RKO (cell line): ENCODE measurements at places on chromosomes 4 and X.
A peak's percentile ranks its signal among the peaks of the same experiment; 100 is the strongest.

DNA sequence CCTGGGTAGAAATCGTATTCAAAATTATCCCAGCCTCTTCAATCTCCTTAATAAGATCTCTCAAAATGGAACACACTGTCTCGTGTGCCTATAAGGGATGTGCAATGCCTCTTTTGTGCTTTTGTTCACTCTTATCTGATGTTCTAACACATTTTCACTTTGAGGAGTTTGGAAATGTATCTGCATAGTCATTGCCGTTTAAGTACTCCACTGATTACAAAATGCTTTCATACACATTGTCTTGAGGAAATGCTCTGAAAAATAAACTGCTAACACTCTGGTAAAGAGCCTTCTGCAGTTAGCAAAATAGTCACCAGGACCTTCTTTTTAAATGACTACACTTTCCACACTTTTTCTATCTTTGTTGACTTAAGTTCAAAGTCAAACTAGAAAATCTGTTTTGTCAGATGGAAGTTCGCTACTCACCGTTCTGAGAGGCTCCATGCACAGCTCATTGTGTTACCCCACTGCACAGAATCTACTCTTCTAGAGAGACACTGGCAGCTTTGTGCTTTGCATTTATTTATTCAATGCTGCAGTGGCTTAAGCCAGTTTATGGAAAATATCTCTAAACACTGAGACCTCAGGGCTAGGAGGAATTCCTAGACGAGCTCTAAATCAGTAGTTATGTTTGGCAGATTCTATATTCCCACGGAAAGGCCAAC lies 159.0 kb downstream of the CHIC2 start:
- DNase-seq = no peak

- no peak for DNase-seq
Measured at GRCh38 chrX:41373989-41374606, 40.1 kb downstream of the DDX3X start.

DNA sequence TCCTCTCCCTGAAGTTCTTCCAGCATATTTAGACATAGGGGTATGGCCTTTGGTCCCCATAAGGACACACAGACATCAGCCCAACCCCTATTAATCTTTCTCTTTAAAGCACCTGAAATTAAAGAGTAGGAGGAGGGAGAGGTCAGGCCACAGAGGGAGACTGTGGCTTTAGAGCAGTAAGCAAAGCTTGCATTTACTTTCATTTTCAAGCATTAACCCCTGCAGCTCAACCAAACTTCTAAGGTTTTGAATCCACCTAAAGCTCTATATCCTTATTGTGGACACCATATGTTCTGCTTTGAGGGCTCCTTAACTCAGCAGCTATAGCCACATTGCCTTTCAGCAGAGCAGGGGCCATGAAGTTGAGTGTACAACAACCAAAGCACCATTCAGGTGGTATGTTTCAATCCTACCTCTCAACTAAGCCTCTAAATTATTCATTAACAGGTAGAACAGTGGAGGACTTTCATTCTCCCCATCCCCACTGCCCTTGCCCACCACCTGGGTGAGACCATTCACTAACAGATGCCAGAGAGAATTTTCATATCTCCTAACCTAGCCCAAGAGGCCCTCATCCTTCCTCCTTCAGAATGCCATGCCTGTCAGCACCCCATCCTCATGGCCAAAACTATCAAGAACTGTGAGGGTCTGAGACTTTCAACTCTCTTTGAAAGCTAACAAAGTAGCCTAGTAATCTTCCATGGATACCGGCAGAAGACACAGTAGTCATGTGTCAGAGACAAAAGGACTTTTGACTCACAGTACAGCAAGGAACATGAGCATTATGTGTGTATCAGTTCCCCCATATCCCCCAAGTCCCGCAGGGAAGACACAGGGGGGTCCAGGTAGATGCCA lies 20.8 kb downstream of the LIN54 start:
- DNase-seq = no peak

- no peak for DNase-seq
Measured at GRCh38 chr4:55634417-55635128, 1.5 kb downstream of the NMU start.

DNA sequence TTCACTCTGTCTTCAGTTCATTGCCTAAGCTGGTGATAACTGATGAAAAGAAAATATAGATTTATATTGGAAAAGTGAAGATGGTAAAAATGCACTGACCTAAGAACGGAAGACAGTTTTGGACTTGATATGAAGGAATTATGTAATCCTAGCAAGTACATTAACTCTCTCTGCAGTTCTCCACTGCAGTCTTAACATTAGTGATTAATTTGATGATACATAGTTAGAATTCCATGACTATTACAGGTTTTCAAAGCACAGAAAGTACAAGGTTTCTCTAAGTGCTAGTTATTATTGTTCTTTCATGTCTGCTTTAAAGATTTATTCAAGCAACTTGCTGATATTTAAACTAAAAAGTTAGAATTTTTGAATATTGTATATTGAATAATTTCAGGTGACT lies 1591.7 kb upstream of the ADGRL3 start:
- DNase-seq = no peak

DNA sequence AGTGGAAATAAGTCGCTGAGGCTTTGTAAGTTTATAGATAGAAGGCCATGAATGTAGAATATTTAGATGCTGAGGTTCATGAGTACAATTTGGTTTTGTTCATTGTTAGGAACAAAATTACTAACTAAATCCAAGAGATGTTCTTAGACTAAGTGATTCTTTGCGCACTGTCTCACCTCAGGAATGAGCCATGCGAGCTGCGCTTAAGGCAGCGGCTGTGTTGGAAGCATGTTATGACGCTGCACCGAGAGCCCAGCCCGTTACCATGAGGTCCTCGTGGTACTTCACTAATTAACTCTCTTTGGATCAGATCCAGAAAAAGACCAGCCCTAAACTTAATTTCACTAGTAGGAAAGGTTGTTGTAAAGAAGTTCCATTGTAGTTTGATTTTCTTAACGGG lies 166.2 kb downstream of the RAPGEF2 start:
- DNase-seq = no peak

DNA sequence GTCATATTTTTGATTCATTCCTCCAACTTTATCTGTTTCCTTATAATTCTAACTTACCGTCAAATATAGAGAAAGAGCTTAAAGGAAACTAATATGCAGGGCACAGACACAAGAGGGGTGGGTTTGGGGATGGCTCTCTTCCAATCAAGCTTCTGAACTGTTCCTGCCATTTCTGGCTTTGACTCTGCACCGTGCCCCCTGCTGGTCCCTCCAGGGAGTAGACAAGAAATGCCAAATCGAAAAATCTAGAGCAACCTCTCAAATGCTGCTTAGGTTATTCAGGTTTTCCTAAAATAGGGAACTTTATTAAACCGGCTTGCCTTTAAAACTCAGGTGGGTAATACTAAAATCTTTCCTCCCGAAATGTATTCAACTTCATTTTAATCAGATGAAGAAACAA lies 39.8 kb upstream of the VCX3A start:
- DNase-seq = no peak

DNA sequence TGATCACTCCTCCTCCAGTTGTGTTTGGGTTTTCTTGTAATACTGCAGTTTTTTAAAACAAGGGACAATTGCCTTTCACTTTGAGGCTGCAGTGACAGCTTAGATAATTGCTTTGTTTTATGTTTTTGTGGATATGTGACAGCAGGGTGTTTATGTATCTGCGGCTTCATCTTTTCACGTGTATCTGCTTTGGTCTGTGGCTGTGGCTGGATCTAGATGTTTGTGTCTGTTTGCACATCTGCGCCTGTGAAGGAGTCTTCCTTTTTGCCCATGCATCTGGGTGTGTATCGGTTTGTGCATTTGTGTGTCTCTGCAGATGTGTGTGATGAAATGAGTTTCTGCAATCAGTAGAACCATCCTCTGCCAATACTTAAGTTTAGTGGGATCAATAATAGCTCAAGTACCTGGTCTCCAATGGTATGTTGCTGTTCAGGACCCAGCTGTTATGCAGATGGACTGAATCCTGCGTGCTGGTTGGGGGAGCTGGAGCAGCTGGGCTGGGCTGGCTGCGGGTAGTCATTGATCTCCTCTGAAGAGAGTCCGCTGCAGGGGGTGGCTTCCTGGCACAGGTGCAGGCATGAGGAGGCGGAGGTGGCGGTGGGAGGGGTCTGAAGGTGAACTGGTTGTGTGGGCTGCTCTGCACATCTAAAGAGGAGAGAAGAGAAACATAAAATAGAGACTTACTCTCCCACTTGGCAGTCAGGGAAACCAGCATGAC lies 390.3 kb downstream of the SH2D1A start:
- no peak for DNase-seq

DNA sequence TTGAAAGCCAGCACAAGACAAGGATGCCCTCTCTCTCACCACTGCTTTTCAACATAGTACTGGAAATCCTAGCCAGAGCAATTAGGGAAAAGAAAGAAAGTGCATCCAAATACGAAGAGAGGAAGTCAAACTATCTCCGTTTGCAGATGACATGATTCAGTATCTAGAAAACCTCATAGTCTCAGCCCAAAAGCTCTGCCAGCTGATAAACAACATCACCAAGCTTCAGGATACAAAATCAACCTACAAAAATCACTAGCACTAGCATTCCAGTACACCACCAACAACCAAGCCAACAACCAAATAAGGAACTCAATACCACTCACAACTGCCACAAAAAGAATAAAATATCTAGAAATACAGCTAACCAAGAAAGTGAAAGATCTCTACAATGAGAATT lies 38.6 kb downstream of the COX7B2 start:
- no peak for DNase-seq

GRCh38 chrX:38335382-38335781 lies 8.1 kb upstream of the RPGR start:
- no peak for DNase-seq

- DNase-seq = peak; percentile 90
Measured at GRCh38 chr4:24472514-24473308, 111.6 kb downstream of the DHX15 start.

DNA sequence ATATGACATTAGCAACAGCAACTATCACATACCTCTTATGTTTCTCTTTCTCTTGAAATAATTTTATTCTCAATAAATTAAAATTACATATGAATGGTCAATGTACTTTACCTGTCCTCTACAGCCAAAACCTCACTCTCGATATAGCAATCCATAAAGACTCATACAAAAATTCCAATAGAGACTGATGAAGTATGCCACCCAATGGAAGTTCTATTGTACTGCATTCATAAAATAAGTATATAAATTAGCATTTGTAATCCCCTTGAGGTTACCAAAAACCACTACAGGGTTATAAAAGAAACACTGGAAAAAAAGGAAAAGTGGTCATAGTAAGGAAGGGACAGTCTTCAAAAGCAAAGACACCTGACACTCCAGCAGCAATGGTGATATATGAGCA lies 32.8 kb downstream of the CLDN2 start:
- peak; percentile 63 for DNase-seq

DNA sequence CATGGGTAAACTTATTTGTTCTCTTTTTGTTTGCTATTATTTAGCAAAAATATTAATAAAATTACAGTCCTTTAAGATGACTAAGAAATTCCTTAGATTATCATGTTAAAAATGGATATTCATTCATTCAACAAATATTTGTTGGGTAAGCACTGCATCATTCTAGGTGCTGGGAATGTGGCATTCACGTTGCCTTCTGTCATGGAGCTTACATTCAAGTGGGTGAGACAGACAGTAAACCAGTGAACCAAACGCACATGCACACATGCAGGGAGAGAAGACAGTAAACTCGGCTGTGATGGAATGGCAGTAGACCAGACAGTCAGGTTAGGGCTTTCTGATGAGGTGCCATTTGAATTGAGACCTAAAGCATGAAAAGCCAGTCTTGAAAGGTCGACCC lies 91.8 kb downstream of the STOX2 start:
- DNase-seq = peak; percentile 2

DNA sequence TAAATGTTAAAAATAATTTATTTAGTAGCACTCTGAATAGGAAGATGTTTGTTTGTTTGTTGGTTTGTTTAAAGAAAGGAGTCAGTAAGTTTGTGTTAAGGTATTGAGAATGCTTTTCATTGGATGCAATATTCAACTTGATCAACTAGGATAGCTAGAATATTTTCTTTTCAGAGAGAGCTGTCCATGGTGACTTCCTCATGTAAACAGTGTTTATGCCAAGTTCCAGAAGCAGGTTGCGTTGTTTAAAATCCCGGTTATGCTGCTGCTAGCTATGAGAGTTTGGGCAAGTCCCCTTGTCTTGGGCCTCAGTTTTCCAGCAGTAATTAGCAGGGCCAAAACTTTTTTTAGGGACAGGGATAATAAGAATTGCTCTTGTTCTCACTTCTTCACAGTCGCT lies 876.2 kb upstream of the HS3ST1 start:
- DNase-seq = no peak

DNA sequence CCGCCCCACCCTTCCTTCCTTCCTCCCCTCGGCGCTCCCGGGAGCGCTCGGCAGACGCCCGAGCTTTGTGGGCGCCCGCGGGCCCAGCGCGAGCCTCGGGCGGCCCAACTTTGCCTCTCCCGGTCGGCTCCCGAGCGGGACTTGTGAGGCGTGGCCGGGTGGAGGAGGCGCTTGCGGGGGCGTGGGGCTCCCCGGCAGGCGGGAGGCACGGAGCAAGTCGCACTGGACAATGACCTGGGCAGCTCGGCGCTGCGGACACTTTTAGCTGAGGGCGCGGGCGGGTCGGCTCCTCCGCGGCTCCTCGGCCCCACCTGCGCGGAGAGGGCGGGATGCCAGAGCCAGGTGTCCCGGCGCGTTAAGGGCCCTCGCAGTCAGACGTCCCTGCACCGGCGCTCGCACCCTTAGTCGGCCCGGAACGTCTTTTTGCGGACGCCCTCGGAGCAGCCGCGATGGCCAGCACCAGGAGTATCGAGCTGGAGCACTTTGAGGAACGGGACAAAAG lies 385 bp downstream of the DCLK2 start:
- peak; percentile 61 for DNase-seq

GRCh38 chr4:100294356-100294755 lies 104.1 kb upstream of the DDIT4L start:
- DNase-seq = no peak

DNA sequence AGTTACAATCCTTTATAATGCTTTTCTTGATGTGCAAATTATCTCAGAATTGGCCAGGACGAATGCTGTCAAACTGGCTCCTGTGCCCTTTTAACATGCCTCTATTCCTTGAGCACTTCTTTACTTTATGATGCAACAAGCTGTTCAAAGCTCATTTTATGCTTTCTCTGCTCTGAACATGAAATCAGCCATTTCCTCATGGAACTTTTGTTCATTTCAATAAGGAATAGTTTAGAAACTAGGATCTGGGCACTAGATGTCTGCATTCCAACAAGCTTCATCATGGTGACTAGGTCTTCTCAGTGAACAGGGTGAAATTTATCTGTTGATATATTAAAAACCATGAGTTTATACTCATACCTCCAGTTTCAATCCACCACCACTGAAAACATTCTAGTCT lies 87.3 kb upstream of the TEX13A start:
- no peak for DNase-seq

- DNase-seq = no peak
Measured at GRCh38 chr4:129335276-129335675, 239.3 kb downstream of the C4orf33 start.
